RKO (cell line): ENCODE measurements at places on chromosomes 2 and 18.
A peak's percentile ranks its signal among the peaks of the same experiment; 100 is the strongest.

DNA sequence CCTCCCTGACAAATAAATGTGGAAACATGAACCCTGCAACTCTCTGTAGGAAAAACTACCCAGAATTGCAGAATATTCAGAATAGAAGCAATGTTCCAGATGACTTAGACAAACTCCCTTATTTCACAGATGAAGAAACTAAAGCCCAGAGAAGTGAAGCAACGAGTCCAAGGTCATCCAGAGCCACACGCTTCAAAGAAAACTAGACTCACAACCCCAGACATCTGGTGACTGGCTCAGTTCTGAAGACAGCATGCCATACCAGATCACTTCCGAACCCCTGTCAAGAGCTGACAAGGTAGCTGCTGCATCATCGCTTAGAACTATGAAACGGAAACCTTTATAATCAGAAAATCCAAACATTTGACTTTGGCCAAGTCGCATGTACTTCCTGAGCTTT, 101.3 kb downstream of the PID1 start:
- DNase-seq, result no peak

DNA sequence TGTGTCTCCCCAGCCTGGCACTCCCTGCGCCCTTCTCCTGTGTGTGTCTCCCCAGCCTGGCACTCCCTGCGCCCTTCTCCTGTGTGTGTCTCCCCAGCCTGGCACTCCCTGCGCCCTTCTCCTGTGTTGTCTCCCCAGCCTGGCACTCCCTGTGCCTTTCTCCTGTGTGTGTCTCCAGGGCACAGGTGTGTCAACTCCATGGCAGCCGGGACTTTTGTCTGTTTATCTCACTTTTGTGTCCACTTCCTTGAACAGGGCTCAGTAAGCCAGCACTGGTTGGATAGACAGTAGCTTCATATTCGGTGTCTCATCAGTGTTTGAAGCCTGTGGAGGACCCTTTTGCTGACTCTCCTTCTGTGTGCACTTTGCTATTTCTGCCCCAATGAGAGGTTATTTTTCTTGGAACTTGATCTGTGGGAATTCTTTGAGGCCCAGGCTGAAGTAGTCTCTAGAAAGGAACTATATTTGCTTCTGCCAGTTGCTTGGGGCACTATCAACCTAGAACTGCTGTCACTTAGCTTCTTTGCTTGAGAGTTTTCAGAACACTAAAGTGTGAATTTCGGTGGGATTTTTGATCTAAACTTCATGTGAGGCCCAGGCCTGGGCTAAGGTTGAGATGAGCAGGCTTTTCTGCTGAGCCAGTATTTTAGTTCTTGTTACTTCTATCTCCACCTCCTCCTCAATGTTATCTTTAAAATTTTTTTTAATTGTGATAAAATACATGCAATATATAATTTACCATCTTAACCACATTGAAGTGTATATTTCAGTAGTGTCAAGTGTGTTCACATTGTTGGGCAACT, 8.3 kb upstream of the ASB1 start:
- no peak for DNase-seq

GRCh38 chr2:112257575-112257974, 2.7 kb upstream of the ZC3H8 start:
- peak; percentile 77 for DNase-seq

- no peak for DNase-seq
These were observed 279.8 kb downstream of the C1D start for GRCh38 chr2:67783026-67783425.

DNA sequence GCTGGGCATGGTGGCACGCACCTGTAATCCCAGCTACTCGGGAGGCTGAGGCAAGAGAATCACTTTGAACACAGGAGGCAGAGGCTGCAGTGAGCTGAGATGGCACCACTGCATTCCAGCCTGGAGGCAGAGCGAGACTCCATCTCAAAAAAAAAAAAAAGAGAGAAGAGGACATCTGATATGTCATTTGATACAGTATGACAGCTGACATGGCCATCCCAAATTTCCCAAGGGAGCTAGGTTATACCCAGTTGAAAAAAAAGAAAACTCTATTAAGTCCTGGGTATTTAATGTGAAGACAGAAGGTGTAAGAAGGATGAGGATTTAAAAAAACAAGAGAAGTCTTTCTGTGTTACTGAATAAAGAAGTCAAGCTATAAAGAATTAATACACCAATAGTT, 23.3 kb downstream of the CLASP1 start:
- DNase-seq, result no peak

GRCh38 chr2:164824872-164825271, 16.8 kb downstream of the COBLL1 start:
- DNase-seq, result peak; percentile 33

GRCh38 chr2:133303150-133303549, 265.1 kb downstream of the NCKAP5 start:
- DNase-seq, result peak; percentile 13

- no peak for DNase-seq
These were observed 3.3 kb upstream of the WDR75 start for GRCh38 chr2:189437926-189438325.

DNA sequence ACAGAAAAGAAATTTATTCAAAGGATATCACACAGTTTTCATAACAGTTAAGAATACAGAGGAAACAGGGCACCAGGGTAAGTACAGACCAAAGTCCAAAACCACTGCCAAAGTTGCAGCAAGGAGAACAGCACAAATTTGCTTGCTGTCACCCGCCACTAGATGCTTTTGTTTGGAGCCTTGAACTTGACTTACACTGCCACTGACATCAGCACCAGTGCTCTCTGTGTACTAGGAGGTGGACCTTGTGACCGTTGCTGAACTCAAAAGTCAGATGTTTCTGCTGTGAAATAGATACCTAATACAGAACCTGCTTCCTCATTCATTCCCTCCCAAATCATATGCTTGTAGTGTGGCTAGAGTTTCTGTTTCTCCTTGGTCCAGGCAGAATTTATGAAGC, 578.3 kb upstream of the TMEFF2 start:
- DNase-seq, result no peak

GRCh38 chr18:69217196-69218000, 183.3 kb upstream of the DOK6 start:
- no peak for DNase-seq

DNA sequence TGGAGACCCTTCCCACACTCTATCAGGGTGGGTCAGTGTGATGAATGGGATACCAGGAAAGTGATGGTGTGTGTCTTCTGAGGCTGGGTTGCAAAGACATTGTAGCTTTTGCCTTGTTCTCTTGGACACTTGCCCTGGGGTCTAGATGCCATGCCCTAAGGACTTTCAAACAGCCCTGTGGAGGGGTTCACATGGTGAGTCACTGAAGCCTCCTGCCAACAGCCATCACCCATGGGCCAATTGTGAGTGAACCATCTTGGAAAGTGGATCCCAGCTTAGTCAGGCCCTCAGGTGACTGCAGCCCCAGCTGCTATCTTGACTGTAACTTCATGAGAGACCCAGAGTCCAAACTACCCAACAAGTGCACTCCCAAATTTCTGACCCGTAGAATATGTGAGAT, 25.8 kb upstream of the IGFBP5 start:
- no peak for DNase-seq

GRCh38 chr2:102284611-102285010, 26.8 kb upstream of the IL1RL1 start:
- DNase-seq, result no peak

GRCh38 chr18:11669271-11669947, 19.7 kb upstream of the GNAL start:
- DNase-seq, result no peak

DNA sequence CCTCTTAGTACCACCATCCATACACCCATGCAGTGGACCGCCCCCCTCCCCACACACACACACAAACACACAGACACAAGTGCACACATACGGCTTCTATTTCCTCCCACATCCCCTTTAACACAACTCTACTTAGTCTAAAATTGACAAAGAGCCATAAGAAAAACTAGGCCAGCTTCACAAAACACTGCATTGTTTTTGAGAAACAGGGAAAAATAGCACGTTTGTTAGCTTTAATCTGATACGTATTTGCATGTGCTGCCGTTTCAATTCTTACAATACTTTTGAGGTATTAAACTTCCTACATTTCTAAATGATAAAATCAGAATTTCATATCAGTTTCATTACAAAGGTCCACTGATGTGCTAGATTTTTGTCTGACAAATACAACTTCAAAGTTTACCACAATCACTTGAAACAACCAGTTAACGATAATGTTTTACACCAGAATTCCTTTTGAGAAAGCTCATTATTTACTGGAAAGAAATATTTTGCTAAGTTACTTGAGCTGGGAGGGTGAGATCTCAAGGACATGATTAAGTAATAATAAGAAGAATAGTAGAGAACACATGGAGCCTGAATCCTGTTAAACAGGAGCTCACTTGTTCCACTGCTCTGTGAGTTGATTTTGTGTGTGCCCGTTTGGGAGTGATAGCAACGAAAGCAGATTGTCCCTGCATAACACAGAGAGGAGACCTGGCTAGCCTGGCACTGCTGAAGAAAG, 74.5 kb downstream of the MOGAT1 start:
- DNase-seq, result no peak
